ENCODE measurements at places on chromosomes 1 and 21.
A peak's percentile ranks its signal among the peaks of the same experiment; 100 is the strongest.

DNA sequence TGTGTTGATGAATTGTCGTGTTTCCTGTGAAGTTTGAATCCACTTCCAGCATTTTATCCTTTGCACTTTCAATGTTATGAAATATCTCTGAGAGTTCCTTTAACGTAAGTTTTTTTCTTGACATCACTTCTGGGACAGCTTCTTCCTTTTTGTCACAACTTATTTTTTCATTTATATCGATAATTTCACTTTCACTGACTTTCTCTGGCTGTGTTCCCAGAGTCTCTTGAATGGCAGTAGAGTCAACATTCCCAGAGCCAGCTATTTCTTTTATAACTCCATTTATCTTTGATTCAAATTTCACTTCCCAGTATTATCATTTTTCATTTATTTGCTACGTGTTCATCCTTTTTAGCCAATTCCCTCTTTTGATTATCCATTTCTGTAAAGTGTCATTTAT, 256.5 kb downstream of the PAPPA2 start:
- DNase-seq, result no peak

DNA sequence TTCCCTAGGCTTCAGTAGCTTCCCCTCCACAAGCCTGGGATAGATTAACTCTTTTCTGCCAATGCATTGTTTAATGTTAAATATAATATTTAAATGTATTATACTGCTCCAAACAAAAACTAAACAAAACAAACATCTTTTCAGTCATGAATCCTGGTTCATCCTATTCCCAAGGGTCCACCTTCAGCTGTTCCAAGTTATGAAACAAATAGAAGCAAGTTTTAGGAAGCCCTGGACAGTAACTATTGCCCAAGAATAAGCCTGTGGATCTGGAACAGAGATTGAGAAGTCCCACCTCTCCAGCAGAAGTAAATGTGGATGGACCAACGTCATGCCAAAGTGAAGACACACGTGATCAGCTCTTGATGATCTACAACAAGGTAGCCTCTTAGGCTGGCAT, 408.1 kb downstream of the SETD4 start:
- no peak for DNase-seq

DNA sequence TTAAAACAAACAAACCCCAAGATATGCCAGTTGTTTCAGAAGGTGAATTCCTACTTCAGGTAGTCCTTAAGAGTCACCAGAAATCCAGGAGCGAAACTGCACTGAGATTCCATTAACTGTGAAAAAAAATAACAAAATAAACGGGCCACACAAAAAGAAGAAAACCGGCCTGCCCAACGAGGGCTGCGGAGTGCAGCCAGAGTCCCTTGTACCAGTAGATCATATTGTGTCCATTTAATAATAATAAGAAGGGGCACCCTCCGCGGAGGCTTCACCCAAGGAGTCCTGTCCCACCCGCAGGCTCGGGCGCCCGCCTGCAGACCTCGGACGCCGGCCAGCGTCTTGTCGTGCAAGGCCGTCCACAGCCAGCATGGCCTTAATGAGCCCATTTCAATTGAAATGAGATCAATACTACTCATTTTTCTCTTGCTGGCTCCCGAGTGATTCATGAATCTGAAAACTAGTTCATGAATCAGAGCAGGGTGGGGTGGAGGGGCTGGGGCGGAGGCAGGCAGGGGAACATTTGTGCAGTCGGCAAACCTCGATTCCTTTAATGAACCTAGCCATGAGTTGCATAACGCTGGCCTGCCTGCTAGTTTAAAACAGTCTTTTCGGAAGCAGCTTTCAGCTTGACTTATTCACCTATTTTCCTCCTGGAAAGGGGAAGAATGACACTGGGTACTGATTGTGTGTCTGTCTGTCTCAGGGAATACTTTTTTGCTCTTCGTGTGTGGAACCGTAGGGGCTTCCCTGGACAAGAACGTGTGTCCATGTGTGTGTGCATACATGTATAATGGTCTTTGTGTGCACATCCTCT, 113.1 kb upstream of the IRF2BP2 start:
- DNase-seq, result peak; percentile 42

DNA sequence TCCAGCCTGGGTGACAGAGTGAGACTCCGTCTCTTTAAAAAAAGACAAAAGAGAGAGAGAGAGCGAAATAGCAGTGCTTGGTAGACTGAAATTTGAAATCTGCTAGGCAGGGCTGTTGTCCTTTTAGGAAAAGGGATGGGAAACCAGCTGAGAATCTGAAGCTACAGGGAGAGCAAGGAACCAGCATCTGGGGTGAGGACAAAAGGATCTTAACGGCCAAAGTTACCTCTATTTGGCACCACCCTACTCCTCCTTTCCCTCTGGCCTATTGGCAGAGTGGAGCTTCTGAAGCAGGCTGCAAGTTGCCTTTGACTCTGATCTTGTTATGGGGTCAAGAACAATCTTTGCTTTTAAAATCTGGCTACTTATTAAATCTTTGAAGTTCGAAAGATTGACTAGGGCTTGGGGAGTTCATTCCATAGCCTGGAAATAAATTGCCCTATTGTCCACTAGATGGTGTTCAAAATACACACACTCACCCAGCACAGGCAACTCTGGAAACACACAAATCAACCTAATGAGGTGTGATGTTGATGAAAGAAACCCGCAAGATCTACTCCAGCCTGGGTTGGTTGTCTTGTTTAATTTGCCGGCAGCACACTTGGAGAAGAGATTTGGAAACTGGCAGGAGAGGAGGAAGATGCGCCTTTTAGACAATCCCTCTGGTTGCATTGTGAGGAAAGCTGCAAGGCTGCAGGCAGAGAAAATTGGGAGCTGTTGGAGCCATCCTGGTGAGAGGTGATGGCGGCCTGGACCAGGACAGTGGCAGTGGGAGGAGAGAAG, 16.5 kb upstream of the PARP1 start:
- no peak for DNase-seq

GRCh38 chr1:32639489-32640075, 10.8 kb downstream of the ZBTB8OS start:
- DNase-seq, result no peak

DNA sequence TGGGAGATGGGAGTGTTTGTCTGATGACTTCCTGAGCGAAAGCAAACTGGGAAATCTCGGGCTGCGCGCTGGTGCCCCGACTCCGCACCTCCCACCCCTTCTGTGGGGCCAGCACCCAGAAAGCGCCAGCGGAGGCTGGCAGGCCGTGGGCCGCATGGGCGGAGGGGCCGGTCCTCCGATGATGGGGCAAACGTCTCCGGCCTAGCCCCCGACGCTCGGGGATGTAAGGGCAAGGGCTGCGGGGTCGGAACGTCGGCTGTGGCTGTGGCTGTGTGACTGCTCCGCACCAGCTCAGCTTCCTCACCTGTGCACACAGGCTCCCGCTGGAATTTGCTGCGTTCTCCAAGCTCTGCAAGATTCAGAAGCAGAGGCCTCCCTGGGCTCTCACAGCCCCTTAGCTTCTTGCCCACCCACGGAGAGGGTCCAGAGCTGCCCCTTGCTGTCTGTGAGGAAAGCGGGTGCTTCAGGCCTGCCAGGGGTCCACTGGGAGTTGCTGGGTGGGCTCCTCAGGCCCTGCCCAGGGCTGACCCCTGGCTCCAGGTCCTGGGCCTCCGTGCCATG, 35.0 kb downstream of the COL18A1 start:
- DNase-seq, result no peak

All from stimulated activated CD4-positive, alpha-beta T cell treated with anti-CD3 and anti-CD28 coated beads, TNF-alpha, amount 100 ng/mL, for 1 hour (primary cell).